RPMI7951 (cell line): ENCODE measurements at places on chromosomes 5 and 9. TPM values are rescaled to one million over a fixed set of nuclear protein-coding genes. Genes with fewer than 3 reads are reported as not detected.

The KCNT1 gene
- not detected in 2 replicates for total RNA-seq

The SPATA31A3 gene
- total RNA-seq, result not detected in 2 replicates

The TSC1 gene
- total RNA-seq, result 16.5 and 20.7 TPM in 2 replicates

The ASPN gene
- total RNA-seq, result 0.10 and 0.36 TPM in 2 replicates

The ELOVL7 gene
- total RNA-seq, result 0.10 TPM in 1 of 2 replicates, not detected in the other

- no peak for DNase-seq
Measured at GRCh38 chr5:157521704-157522029, 53.9 kb downstream of the ADAM19 start.

DNA sequence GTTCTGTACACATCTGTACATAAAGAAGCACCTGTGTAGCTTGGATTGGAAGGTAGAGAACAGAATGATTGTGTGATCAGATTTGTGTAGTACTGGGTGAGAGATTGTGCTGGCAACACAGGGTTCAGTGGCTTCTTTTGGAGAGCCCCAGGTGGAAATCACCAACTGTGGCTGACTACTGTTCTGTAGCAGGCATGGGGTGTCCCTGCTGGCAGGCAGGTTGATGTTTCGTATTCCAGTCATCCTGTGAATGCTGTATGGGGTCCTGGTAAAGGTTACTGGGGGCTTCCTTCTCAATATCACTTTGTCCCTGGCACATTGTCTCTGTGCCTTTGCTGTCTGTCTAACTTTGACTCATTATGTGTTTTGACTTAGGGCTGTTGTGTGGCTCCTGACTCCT is 5.3 kb downstream of the ASPN start:
- no peak for DNase-seq

GRCh38 chr9:128494108-128494745 is 10.3 kb upstream of the GLE1 start:
- no peak for DNase-seq

DNA sequence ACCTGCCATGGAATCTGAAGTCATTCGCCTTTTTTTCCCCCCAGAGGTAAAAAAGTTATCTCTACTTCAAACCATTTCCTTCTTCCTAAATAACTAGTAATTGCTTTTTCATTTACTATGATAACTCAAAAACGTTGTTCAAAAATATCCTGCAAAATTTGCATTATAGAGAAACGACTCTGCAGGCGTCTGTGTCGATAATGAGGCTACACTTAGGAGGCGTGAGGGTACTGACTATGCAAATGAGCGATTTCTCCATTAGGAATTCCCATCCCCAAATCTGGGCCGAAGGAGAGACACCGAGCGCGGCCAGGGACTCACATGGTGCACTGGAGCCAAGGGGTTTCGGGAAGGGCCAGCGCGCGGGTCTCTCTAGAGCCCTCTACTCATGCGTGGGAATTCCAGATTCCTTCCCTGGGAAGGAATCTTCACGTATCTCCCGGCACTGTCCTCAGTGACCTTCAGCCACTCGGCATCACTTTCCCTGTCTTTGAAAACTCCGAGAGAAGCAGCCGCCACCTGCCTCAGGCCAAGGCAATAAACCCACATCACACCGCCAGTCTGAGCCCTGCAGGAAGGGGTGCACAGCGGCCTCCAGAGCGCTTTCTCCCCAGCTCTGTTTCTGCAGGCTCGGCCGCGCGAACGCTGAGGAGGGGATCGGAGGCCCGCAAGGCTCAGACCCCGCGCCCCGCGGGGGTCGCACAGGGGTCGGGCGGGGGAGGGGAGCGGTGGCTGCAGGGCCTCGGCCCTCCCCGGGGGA is 718 bp upstream of the DENND4C start:
- DNase-seq, result peak; percentile 60

DNA sequence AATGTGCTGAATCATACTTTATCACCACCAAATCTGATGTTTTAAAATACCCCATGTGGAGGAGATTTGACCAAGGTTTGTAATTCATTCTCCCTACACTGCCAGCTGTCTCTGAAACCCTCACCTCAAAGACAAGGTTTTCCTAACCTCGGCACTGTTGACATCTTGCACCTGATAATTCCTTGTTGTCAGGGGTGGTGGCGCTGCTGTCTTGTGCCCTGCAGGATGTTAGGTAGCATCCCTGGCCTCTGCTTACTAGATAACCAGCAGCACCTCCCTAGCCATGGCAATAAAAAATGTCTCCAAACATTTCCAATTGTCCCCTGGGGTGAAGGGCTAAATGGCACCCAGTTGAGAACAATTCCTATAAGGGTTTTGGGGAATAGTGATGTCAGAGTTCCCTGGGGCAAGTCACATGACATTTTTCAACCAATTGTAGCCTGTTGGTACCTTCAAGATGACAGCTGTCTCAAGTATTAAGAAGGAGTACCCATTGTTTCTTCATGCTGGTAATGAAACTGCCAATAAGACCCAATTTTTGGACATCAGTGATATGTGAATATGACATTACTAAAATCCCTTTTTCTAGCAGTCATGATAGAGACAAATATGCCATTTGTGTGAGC is 160.6 kb upstream of the PLCXD3 start:
- DNase-seq, result no peak
